ENCODE measurements at places on chromosomes 12 and 14.

- DNase-seq: no peak
These were observed 42.9 kb upstream of the PPM1H start for GRCh38 chr12:62977883-62978282.

GRCh38 chr12:104858611-104859543, 99.2 kb downstream of the SLC41A2 start:
- no peak for DNase-seq

GRCh38 chr14:20730891-20731290, 14.8 kb upstream of the EDDM3A start:
- DNase-seq: no peak

- no peak for DNase-seq
These were observed 48.8 kb upstream of the SLC38A4 start for GRCh38 chr12:46874642-46875041.

GRCh38 chr12:31002361-31002725, 71.3 kb upstream of the DDX11 start:
- no peak for DNase-seq

DNA sequence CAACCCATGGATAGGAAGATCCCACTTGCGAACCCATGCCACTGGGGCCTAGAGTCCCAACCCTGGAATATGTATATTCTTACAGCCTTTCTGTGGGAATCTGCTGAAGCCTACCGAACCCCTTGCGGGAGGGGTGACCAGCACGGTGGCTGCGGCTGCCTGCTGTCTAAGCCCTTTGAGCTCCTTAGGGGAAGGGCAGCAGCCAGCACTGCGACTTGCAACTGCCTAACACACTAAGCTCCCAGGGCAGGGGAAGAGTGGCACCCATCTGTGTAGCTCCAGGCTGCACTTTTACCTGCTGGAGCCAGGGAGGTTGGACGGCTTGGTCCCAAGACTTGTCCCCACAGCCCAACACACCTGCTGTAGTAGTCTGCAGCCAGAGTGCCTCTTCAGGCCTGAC, 1968.7 kb upstream of the FLRT2 start:
- DNase-seq: no peak

DNA sequence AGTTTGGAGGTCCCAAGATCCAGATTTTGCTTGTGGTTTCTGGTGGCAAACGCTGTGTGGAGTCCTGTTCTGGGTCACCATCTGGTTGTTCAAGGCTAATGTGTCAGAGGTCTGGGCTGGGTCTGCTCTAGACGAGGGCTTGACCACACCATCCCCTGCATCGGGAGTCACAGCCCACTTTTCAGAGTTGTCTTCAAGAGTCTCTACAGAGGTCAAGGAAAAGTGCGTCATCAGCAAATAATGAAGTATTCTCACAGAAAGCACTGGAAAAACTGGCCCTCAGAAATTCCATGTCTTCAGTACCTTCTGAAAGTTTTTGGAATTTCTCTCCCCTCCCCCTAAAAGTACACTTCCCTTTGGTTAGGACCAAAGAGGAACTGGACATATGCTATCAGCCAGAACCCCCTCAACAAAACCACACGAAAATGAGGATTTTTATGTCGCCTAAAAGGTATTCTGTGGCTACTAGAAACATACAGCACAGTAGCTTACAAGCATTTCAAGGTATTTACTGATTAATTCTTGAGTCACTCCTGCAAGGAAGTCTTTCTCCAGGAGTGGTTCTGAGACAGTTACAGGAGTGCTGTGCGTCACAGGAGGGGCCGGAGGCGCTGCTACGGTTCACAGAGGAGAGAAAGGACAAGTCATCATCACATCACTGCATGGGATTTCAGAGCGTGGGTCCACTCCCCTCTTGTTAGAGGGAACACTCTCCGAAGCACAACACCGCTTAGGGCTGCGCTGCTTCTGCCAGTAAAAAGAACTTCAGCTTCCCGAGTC, 35.4 kb downstream of the RAD52 start:
- DNase-seq: no peak

DNA sequence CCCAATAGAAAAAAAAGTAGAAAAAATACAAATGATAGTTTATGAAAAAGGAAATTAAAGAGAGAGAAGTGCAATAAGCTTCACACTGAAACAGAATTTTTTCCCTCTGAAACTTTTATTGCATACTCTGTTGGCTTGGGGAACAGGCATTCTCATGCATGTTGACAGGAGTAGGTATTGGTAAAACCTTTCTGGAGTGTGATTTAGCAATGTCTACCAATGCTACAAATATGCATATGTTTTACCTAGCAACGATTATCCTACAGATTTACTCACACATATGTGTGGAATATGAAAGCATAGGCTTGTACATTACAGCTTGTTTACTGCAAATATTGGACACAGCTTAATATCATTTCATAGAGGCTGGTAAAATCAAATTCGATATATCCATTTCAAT, 125.7 kb upstream of the MYF6 start:
- DNase-seq: no peak

DNA sequence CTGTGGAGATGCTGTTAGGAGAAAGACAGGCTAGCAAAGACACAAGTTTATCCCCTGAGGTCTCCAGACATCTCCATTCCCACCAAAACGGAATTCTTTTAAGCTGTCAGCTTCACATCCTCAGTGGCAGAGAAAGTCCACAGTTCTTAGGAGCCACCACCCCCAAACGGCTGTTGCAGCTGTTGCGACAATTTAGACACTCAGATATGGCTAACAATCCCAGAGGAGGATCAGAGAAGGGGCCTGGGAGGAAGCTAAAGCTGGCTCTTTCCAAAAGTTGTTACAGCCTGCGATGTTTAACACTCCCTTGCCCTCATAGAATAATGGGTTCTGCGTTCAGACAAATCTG, 1.9 kb upstream of the ATP5MC2 start:
- no peak for DNase-seq

DNA sequence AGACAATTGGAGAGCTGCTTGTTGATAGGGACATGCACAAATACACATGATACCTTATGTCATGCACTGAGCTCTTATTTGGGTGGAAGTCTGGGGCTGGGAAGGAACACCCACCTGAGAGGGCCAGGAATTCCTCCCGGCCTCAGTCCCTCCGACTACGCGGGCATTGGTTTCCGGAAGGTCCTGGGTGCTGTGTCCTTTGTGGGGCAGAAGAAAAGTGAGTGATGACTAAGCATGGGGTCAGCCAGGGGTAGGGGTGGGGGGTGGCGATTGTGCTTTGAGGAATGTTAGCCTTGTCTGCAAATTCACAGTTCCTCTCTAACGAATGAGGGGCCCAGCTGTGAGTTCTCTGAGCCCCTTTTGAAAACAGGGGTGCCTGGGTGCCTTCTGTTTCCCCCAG, 798 bp downstream of the CELA1 start:
- no peak for DNase-seq

DNA sequence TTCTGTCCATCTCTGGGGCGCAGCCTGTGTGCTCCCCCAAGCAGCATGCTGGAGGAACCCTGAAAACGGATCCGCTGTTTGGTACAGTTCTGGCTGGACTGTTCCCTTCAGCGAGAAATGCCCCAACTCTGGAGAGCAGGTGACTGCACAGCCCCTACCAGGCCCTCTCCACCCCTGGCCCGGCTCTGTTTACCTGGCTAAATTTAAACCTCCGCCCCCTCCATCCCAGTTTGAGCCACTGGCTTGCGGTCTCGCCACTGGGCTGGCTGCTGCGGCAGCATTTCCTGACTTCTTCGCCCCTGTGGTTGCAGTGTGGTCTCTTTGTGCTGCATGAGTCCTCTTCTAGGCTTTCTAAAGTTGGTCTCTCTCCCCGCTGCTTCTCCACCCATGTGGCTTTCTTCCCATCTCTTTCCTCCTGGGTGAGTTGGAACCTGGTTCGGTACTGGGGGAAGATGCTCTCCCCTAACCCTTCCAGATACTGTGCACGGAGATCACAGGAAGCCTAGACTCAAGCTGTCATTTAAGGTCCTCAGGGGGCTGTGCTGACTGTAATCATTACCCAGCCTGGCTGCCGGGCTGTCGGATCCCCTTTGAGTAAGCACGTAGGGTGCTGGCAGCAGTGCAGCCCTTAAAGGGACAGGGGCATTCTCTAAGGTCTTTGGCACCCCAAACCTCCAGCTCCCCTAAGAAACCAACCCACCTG, 60.6 kb downstream of the FBXL14 start:
- no peak for DNase-seq

- DNase-seq: no peak
These were observed 2.7 kb downstream of the ARID2 start for GRCh38 chr12:45732250-45732649.

- DNase-seq: no peak
These were observed 6.4 kb upstream of the CD27 start for GRCh38 chr12:6438345-6438744.

GRCh38 chr14:101226603-101227425, 323.3 kb upstream of the RTL1 start:
- no peak for DNase-seq

DNA sequence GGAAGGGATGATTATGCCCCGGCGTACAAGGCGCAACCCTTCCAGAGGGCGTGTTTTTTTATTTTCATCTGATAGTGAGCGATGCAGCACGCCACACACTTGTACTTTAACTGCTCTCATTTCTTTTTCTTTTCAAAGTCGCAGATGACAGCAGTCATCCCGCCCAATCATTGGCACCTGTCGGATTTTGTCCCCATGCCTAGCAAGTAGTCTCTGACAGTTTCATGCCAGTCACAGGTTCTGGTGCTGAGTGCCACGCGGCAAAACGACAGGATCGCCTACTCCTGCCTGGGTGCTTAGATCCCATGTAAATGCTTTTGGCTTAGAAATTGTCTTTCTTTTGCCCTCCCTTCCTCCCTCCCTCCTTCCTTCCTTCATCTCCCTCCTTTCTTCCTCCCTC, 117.7 kb downstream of the GLT1D1 start:
- DNase-seq: peak; percentile 28

GRCh38 chr12:10293570-10294227, 14.0 kb upstream of the KLRD1 start:
- no peak for DNase-seq

DNA sequence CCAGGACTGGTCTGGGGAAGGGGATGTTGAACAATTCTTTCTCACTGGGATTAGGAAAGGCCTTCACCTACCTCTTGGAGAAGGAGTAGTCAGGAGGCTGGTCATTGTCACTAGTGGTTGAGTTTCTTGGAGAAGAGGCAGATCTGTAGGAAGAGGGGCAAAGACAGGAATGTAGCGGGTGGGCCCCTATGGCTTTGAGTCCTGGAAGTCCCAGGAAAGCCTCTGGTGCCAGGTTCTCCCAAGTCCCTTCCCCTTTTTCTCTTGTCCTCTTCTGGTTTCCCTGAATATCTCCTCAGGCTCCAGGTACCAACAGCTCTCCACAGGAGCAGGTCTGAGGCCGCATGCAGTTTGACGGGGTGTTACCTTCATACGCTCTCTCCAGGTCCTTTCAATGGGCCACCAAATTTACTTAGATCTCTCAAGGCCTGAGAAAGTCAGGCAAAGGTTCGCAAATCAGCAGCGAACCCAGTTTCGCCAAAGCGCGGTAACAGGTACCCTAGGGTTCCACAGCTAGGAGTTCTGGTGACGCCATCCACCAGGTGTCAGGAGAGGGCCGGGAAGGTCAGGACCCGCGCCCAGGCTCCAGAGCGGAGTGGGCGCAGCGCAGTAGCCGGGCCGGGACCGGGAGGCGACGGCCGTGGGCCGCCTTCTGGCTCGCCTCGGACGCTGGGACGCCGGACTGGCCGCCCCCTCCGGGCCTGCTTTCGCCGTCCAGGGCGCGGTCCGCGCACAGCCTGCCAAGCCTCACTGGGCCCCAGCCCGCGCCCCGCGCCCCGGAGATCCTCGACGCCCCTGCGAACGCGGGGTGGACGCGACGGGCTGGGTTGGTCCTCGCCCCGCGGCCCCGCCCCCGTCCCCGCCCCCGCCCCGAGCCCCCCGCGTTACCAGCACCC, 795 bp downstream of the SMAGP start:
- peak; percentile 21 for DNase-seq

- DNase-seq: no peak
These were observed 75.9 kb downstream of the CCDC88C start for GRCh38 chr14:91341751-91342154.

- no peak for DNase-seq
These were observed 12.0 kb downstream of the TMEM119 start for GRCh38 chr12:108585864-108586263.

DNA sequence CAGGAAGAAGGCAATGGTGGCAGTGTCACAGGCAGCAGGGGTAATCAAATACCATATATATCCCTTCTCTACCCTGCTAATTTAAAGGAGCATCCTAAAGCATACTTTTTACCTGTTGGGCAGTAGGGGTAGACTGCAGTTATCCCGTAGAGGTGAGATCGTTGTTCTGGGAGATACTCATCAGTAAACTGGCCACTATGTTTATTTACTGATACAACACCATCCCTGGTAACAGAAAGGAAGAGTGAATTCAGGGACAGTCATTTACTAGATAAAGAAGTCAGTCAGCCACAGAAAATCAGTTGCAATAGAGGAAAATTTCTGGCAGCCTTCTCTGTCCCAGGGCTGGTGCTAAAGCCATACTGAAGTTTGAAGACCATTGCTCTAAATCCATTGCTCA, 16.3 kb downstream of the RTRAF start:
- DNase-seq: no peak

GRCh38 chr12:24902511-24903328, 46.2 kb downstream of the BCAT1 start:
- no peak for DNase-seq

GRCh38 chr12:54082397-54082892, 28.8 kb downstream of the HOXC4 start:
- no peak for DNase-seq

DNA sequence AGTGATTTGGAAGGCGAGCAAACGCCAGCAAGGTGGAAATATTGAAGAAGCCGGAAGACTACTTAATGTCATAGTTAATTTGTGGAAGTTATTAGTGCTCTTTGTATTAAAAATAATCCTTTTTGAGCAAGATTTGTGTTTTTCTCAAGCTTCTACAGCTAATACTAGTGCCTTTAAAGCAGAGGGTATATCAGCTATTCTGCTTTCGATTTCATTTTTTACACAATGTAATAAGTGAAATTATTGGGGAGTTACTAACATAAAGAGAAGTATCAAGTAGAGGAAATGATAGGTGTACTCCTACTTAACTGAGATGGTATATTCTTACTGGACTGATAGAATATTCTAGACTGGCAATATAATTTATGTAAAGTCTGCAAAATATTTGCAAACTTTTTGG, 392.4 kb upstream of the DCN start:
- DNase-seq: no peak

GRCh38 chr12:119592232-119592631, 1.3 kb upstream of the TMEM233 start:
- no peak for DNase-seq

GRCh38 chr14:96502621-96503305, 581 bp downstream of the PAPOLA start:
- peak; percentile 10 for DNase-seq

DNA sequence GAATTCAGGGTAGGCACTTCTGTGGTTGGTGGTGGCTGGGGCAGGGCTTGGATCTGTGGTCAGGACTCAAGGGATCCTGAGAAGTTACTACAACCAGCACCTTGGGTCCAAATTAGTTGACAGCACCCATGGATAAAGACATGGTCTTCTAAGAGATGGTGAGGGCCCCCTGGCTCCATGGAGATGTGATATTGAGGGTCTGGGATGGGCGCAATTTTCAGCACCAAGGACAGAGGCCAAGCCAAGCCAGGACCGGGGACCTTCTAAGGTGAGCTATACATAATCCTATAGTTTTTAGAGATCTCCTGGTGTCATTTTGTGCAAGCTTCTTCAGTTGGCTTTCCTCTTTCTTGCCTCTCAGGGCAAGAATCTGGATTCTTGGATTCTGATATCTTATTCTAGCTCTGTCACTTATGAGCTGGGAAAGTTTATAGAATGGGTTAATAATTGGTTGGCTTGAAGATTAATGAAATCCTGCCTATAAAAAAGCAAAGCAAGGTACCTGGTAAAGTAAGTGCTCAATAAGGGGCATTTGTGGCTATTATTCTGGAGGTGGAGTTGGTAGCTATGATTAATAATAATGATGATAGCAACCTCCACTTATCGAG, 130.1 kb upstream of the LHX5 start:
- DNase-seq: no peak

All from NCI-H187 (cell line).